Astrocyte of the hippocampus (primary cell): ENCODE measurements at places on chromosomes 5 and 9.

GRCh38 chr5:170861917-170862766, at the start of gene RANBP17:
Gene RANBP17 (plus strand): TSS chr5:170862018.
- peak; percentile 91 for DNase-seq

DNA sequence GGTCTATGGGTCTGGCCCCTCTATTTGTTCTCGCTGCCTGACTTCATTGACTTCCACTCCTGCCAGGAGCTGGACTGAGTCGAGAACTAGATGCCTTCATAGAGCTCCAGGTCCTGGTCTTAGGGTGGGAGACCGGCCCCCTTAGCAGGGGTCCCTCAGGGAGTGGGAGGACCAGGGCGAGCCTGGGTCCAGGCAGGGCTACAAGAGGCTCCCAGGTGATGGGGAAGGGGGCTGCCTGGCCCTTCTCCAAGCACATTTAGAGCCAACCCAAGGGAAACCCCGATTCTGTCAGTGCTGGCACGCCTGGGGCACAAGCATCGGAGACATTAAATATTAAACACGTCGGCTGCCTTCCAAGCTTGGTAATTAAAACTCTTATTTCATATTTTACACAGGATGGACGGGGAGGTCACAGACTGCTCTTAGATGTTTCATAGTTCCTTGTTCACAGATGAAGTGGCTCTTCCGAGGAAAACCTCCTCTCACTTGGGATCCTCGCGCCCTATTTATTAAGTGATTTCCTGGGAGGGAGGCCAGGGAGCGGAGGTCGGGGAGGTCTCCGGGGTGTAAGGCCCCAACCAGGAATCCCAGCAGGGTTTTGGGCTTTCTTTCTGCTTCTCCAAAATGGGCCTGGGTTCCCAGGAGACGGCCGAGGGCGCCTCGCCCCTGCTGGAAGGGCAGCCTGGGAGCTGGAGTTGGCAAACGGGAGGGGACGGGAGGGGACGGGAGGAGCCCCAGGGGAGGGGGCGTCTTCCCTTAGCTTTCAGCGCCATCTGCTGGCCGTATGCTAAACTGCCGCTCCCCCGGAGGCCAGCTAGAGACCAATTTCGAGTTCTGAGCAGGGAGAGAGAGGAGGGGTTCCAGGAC, 23.4 kb upstream of the ZBTB43 start:
- peak; percentile 92 for DNase-seq

GRCh38 chr9:83920927-83921707, at the start of gene KIF27:
Gene KIF27 (minus strand): TSS chr9:83921432. CDS start chr9:83915591, 5,841 bp downstream.
- DNase-seq: peak; percentile 99

DNA sequence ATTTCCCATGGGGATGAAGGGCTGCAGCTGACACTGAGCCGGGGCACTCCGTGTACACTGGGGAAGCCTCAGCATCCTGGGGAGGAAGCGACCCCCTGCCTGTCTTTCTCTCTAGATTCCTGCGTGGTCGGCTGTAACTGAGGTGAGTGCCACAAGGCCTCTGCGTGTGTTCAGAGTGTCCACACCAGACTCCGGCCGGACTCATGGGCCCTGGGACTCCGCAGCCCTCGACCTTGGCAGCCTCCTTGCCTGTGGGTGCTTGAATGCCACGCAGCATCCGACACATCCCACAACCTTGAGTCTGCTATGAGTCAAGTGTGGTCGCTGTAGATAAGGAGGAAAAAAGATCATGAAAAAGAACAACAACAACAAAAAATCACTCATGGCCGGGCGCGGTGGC, 23.4 kb downstream of the PAEP start:
- peak; percentile 13 for DNase-seq

GRCh38 chr5:79771387-79771786, 81.8 kb downstream of the CMYA5 start:
- DNase-seq: peak; percentile 95

- DNase-seq: no peak
Observed at GRCh38 chr9:75242426-75242825, 154.1 kb downstream of the OSTF1 start.

GRCh38 chr9:132560616-132561202, 21.7 kb upstream of the BARHL1 start:
- DNase-seq: no peak

DNA sequence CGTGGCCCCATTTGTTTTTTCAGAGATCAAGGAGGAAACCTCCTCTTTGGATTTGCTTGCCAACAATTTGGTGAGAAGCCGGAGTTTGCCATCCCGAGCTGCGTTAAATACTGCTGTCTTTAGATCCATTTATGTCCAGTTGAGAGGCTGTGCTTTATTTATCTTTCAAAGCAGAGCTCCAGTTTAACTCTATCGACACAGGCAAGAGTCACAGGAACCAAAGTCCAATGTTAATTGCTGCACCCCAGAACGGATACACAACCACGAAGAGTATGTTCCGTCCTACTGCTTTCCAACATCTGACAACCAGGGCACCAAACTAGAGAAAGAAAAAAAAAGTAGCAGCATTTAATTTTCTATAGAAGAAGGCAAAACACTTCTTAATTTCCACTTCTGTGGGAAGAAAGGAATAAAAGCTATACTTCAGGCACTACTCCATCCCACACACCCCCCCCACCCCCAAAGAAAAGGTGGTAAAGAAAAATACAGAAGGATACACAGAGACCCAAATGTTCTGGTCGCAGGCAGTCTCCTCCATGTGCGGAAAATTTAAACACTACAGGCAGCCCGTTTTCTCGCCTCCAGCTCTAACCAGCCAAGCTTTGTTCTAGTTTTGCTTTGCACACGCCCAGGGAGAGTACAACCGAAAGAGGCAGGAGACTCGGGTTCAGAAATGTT, 1.1 kb downstream of the FEM1C start:
- peak; percentile 27 for DNase-seq

- DNase-seq: peak; percentile 77
Observed at GRCh38 chr5:168706655-168707069, 127.5 kb upstream of the PANK3 start.

- DNase-seq: no peak
Observed at GRCh38 chr9:126783949-126784348, 20.9 kb upstream of the ZBTB43 start.

DNA sequence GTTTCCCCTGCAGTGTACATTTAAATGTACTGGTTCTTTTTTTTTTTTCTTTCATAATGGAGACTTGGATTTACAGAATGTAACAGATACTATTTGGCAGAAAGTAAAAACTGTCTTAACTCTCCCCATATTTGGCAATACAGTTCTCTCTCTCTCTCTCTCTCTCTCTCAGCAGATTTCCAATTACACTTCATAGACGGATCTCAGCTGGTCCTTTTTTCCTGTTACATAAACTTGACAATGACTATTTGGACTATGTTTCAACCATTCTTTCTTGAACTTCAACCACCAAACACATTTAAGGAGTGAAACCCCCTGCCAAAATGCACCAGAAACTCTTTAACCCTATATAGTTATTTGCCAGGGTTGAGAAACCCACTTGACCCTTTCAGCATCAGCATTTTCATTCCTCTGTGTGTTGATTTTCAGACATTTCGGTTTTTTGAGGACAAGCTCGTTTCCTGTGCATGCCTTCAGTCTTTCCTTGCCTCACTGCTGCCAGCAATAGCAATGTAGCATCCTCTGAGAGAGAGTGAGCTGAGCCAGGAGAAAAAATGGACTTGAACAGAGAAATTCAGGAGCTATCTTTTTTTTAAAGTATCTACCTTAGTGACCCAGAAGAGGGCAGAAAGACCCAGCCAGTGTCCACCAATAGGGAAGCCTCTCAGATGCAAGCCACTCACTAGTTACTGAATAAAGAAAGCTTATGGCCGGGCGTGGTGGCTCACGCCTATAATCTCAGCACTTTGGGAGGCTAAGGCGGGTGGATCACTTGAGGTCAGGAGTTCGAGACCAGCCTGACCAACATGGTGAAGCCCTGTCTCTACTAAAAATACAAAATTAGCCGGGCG, 26.0 kb upstream of the GNA14 start:
- no peak for DNase-seq

GRCh38 chr9:18362901-18363685, 110.9 kb upstream of the ADAMTSL1 start:
- DNase-seq: peak; percentile 80

- no peak for DNase-seq
Observed at GRCh38 chr9:89441986-89442385, 55.9 kb downstream of the SEMA4D start.

GRCh38 chr5:35356725-35357124, 126.4 kb upstream of the PRLR start:
- DNase-seq: peak; percentile 7

DNA sequence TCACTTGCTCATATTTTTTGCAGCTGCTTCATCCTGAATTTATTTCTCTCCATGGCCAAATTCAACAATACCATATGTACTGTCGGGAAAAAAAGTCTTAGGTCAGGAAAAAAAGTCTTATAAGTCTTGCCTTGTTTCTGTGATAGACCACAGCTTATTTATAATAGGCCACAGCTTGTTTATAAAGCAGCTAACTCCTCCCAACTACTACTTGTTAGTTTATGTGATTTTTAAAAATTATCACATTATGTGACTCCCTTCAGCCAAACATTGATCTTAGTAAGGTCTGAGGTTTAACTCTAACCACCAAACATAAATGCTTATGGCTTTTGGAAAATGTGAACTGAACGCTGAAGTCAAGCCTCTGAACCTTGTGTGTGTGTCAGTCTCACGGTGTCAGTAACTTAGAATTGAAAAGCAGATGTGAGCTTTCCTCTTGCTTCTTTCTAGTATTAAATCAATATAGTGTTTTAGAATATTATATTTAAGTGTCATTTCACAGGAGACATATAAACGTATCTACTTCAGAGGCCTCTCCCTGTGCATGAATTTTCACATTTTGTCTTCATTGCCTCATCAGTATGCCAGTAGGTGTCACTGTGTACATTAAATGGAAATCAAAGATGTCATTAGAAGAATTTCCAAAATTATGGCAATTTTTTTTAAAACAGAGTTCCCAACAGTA, 51.3 kb downstream of the SNX24 start:
- DNase-seq: peak; percentile 28

GRCh38 chr9:4657426-4658159, 4.5 kb upstream of the PLPP6 start:
- no peak for DNase-seq

DNA sequence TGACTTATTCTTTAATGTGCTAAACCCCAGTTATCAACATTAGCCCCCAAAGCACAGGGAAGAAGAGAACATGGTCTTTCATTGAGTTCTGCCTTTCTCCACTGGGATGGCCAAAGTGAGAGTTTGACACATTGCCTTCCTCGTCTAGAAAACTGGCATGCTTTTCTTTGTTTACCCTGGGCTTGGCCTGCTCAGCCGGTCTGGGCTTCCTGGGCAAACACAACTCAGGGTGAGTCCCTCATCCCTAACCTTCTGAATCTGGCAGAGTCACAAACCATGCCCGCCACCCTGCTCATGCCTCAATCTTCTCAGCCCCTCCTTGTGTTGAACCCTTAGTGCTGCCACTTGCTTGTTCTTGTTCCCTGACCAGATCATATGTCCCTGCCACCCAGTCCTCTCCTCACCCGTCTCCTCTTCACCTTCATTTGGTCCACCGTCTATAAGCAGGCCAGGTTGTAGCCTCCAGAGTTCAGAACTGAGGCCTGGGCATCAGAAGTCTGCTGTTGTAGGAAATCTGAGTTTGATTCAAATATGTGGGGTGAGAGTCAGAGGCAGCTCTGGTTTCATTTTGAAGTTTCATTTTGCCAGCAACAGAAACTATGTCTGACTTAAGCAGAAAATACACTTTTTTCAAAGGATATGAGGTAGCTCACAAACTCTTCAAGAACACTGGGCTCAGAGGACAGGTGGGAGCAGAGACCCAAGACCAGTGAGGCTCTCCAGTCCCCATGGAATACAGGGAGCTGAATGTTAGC, 217.6 kb downstream of the NDUFS4 start:
- no peak for DNase-seq

DNA sequence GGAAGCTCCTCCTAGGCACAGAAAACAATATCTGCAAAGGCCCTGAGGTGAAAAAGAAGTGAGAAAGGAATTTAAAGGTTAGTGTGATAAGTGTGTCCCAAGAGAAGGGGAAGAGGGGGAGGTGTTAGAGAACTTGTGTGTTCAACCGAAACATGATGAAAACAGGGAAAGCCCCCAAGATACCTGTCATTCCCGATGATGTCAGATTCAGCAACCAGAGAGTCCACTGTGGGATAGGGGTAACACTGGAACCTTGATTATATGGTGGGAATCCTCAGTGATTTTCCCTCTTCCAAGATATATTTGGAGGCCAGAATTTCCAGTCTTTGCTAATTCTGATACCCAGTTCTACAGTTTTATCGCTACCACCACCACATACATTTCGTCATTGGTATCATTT, 15.5 kb upstream of the BNC2 start:
- no peak for DNase-seq

DNA sequence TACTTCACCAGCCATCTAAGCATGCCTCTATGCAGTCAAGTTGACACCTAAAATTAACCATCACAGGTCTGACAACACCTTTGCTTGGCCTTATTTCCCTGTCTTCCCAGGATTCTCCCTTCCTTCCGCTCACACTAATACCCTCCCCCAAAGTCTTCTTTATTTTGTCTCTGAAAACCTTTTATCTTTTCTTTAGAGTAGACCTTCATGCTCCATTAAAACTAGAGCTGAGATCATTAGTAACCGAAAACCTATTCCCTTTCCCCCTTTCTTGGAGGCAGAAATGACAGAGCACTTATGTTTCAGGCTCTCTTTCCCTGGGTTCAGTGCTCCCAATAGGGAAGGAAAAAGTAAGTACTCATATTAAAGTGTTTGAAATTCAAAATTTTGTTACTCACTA, 423.8 kb downstream of the YTHDC2 start:
- no peak for DNase-seq

- no peak for DNase-seq
Observed at GRCh38 chr9:108552459-108553040, 303.2 kb downstream of the ACTL7B start.

DNA sequence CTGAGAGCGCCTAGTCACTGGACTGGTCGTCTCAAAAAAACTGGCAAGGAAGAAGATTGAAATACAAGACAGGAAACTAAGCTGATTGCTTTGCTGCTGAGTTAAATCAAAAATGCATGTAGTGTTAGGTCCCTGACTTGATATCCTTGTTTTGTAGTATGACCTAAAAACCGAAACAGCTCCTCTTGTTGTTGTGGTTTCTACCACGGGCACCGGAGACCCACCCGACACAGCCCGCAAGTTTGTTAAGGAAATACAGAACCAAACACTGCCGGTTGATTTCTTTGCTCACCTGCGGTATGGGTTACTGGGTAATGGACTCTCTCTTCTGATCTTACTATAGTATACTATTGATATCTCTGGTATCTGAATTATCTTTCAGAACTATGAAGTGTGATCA, 4.3 kb downstream of the MTRR start:
- DNase-seq: no peak

DNA sequence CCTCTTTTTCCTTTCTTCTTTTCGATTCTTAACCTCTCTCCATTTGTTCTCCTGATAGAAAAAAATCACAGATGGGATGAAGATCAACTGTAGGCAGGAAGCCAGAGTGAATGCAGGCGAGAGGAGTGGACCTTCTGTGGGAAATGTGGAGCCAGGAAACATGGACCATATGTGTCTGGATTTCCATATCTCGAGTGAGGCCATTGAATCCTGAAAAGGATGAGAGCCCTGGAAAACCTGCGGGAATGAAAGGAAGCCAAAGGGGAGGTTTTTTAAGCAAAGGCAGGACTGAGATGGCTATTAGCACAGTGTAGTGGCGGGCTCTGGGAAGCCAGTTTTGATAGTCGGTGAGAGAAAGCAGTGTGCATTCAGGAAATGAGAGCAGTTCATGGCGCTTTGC, 139.5 kb upstream of the C9orf72 start:
- no peak for DNase-seq
